ENCODE measurements at places on chromosomes 13 and 19.

- DNase-seq = no peak
Measured at GRCh38 chr19:5143471-5144411, 174.8 kb downstream of the KDM4B start.

DNA sequence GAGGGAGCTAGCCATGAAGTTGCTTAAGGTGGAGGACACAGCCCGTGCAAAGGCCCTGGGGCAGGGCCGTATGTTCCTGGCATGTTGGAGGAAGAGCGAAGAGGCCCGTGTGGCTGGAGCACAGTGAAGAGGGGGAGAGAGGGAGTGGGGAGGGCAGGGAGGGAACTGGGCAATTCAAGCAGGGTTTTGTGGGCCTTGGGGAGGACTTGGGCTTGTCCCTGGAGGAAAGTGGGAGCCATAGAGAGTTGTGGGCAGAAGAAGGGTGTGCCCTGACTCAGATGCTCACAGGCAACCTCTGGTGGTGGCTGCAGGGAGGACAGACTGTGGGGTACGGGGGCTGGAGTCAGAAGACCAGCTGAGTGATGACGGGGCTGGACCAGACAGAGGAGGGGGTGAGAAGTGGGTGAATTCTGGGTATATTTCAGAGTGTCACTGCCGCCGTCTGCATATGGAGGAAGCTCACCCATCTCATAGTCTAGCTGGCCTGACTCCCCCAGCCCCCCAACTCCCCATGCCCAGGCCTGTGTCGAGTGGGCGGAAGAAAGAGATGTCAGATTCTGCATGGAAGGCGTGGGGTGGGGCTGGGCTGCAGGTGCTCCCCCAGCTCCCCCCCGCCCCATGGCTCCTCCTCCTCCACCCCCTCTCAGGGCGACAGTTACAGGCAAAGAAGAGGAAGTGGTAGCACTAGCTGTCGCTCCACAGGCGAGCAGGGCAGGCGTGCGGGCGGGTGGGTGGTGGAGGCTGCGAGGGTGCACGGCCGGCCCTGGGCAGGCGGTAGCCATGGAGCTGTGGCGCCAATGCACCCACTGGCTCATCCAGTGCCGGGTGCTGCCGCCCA is at the start of gene VAV1:
Gene VAV1, plus strand, starts transcription at position 681 of the 838 bp plus-strand sequence. Its CDS starts 100 bp downstream, at position 781.
- DNase-seq = no peak

- DNase-seq = no peak
Measured at GRCh38 chr13:25225970-25226369, 53.9 kb upstream of the AMER2 start.

DNA sequence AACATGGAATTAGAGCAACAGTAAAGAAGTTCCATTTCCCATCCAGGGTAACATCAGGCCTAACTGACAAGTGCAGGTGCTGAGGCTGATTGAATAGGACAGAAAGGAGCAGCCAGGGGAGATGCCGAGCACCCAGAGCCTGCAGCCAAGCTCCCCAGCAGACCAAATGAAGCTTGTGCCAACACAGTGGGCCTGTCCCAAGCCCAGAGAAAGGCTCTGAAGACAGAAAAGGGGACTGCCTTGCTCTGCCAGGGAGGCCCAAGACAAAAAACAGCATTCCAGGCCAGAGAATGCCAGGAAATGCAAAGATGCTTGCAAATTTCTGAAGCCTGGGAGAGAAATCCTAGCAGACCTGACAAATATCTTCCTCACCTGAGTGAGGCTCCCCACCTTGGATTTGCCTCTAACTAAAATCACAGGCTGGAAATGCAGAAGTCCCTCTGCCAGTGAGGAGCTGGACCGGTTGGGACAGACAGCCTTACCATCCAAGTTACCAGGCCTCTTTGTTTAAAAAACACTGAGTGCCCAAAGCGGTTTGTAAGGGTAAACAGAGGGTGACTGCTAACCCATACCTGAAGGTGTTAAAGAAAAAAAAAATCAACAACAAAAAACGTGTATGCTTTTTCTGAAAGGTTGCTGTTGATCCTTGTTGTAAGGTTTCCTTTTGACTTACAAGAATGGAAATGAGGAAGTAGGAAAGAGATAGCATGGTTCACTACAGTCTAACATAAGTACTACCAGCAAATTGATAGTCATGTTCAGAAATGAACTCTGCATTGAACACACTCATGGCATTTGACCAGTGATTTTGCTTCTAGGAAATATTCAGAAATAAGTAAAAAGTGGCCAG is 11.8 kb upstream of the HMGB1 start:
- no peak for DNase-seq

GRCh38 chr13:26855071-26855470 is 94.5 kb upstream of the GPR12 start:
- DNase-seq = no peak

- DNase-seq = no peak
Measured at GRCh38 chr13:73870970-73871935, 263.0 kb downstream of the KLF12 start.

- DNase-seq = no peak
Measured at GRCh38 chr13:83007226-83007625, 875.0 kb downstream of the SLITRK1 start.

GRCh38 chr19:5107432-5108122 is 138.7 kb downstream of the KDM4B start:
- DNase-seq = no peak

DNA sequence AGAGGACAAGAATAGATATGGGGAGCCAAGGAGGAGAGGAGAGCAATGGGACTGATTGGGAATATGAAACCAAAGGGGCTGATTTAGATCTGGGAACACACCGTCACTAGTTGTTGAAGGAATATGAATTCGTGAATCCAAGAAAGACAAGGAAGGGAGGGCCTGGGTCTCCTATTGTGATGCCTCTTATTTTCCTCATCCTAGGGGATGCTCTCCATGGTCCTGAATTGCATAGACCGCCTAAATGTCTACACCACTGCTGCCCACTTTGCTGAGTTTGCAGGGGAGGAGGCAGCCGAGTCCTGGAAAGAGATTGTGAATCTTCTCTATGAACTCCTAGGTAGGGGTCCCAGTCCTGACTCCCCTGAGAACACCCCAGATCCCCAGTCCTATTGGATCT is 21.5 kb downstream of the RYR1 start:
- DNase-seq = peak; percentile 1

GRCh38 chr13:25295228-25295627 is 6.2 kb upstream of the NUP58 start:
- no peak for DNase-seq

DNA sequence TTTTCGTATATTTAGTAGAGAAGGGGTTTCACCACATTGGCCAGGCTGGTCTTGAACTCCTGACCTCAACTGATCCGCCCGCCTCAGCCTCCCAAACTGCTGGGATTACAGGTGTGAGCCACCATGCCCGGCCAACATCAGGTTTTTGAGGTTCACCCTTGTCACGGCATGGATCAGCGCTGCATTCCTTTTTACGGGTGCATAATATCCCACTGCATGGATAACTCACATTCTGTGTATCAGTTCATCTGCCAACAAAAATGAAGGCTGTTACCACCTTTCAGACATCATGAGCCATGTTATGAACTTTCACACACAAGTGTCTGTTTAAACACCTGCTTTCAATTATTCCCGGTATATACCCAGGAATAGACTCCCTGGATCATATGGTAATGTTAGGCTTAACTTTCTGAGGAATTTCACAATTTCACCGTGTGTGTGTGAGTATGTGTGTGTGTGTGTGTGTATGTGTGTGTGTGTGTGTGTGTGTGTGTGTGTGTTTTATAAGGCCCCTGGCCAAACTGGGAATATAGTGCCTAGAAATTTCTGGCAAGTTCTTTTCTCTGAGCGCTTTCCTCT is 52.2 kb downstream of the AP1M1 start:
- DNase-seq = peak; percentile 26

DNA sequence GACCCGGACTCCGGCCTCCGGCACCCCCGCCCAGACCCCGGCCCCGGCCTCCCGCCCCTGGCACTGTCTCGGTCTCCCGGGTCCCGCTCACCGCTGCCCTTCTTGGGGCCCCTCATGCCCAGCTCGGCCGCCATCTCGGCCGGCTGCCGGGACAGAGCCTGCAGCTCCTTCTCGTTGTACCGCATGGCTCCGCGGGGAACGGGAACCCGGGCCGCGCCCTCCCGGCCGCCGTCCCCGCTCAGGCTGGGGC is 140 bp downstream of the PLEKHJ1 start:
- DNase-seq = no peak

DNA sequence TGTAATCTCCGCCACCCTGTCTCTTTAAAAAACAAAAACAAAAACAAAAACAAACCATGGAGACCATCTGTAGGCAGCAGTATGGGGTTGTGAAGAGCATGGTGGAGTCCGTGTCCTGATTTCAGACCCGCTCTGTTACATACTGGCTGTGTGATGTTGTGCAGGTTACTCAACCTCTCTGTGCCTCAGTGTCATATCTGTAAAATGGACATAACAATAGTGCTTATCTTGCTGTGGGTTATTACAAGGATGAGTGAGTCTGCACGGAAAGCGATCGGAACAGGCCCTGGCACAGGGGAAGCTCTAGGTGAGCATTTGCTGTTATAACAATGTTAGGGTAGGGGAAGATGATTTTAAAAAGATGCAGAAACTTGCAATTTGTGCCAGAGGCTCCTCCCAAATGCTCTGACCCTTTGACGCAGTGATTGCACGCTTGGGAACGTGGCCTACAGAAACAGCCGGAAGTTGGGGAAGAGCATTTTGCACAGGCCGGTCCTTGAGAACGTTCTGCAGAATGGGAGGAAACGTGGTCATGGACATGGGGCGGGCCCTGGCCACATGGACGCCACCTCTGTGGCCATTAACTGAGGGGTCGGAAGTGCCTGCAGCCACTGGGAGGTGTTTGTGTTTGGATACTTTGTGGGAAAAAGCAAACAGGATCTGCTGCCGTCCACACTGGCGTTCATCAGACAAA is 15.7 kb upstream of the SELENOW start:
- no peak for DNase-seq

GRCh38 chr19:5480427-5480836 is 25.2 kb downstream of the ZNRF4 start:
- no peak for DNase-seq

DNA sequence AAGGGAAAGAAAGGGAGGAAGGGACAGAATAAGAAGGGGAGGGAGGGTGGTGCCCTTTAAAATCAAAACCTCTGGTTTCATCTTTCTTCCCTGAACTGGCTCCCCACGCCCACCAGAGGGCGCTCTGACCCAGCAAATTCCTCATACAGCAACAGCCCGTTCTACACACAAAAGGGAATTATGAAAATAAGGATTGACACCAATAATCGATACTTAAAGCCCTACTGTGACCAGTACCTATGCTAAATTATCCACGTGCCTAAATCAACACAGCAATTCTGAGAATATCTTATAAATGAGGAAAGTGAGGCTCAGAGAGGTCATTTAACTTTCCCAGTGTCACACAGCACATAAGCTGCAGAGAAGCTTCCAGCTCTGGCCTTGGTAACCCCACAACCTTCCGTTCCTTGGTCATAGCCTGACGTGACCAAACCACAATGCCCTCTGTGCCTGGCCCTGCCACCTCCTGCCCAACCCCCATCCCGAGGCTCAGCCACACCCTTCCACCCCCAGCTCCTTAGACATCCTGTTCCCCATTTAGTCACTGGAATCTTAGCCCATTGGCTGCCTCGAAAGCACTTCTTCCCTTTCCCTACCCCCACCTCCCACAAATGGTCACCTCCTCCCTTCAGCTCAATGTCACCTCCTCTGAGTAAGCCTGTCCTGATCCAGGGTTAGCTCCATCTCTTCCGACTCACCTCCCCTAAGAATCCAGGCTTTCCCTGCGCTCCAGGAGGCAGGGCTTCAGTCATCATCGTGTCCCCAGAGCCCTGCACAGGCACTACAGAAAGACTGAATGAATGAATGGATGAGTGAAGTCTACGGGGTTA is 34.2 kb upstream of the PNMA8B start:
- peak; percentile 35 for DNase-seq

DNA sequence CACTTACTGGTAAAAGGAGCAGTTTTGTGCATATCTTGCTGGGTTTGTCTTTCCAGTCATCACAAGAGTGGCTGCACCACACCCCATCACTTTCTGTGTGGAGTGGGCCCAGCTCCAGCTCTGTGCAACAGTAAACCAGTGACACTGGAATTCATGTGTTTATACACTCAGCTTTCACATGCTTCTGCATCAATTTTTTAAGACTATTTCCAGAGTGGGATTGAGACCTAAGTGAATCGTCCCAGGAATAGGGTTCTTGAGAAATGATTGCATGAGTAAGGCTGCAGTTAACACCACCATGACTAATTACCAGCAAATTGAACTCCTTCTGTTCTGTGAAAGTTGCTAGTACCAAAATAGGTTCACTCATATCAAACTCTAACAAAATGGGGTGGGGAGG is 5.3 kb upstream of the CFAP97D2 start:
- DNase-seq = no peak
